ENCODE measurements at places on chromosomes 4 and X.

DNA sequence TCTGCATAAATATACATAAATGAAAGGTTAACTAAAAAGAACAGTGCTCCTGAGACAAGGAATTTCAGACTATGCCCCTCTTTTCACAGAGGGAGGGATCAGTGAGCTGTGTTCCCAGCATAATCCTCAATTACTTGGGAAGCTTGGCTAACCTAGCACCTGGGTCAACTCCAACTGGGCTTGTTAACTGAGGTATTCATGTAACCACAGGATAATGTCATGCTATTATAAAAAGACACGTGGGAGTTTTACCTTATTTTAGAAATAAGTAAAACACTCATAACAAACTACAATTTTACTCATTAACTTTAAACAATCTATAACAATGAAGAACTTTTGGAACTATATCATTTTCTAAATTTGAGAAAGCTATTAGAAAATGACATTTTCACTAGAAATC is 48.6 kb downstream of the RPGR start:
- DNase-seq = no peak

DNA sequence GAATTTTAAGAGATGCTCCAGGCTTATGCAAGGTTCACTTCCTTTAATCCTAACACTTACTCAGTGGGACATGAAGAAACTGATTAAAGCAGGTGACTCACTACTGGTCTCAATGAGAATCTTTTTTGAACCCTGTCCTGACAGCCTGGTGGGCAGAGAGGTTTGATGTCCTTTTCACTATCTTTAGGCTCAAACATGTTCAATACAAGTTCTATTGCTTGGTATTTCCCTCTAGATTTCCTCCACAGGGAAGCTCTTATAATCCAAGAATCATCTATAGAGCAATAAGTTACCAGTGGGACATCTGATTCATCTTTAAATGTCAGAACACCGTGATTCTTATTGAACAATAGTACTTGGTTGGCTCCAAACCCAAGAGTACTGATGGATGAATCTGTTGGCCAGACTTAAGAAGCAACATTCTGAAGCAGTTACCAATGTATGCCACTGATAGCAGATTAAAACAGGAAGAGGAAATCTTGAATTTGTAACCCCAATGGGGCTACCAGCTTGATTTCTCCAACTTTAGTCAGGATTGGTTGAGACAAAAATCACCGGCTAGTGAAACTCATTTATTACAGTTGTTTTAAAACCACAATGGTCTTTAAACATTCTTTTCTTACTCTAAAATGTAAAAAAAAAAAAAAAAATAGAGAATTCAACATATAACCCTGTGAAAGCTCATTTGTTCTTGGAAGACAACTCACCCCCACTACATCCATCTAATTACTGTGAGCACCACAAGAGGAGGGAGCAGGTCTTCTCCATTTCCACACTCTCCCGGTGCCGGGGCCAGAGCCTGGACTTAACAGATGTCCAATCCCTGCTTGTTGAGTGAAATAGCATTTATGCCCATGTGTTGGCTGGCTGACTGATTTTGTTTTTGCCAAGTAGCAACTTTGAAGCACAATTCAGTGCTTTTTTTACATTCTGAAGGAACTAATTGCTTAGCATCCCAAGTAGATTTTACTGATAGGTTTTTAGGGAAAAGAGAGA is 43.3 kb downstream of the FGFBP1 start:
- DNase-seq = no peak

DNA sequence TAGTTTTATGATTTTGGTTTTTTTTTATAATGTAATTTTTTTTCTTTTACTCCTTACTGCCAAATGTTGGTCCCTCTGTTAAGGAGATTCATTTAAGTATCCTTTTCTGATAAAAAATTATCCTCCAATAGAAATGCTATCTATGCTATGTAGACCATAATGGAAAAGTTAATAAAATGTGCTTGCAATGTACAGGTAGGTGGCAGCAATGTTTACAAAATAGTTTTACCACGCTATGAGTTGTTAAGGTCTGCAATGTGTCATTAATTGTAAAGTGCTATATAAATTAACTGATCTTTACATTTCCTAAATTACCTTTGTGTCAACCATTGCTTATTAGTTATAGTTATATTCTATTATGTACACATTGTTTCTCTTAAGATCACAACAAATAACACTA is 3.8 kb upstream of the CENPC start:
- peak; percentile 24 for DNase-seq

DNA sequence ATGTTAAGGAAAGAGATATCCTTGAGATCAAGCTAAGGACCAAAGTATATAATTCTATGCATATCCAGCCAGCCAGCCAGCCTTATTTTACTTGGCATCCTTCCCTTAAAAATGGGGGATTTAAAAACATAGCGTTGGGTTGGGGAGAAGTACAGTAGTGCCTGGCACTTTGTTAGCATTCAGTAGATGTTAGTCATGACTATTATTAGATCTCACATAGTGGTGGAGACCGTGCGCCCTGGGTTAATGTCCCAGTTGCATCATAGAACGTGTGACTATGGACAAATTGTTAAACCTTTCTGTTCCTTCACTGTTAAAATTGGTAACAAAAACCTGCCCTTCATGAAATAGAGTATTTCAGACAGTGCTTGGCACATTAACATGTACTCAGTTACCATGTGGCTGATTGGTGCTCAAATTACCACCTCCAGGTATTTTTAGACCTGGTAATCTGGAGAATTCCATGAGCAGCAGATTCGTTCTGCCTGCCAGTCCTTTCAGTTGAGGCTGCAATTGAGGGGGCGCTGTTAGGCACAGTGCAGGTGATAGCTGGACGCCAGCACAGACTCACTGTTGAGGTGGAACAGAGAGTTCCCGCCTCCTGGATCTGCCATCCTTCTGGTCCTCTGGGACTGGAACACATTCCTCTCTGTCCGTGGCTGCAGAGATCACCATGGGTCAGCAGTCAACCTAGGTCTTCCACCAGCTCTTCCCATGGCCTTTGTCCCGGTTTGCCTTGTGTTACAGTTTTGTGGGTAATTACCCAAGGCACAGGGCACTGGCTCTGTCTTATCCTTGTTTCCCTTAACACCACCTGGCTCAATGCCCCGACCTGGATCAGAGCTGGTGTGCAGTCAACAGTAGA is 31.7 kb downstream of the RBBP7 start:
- no peak for DNase-seq

- DNase-seq = no peak
These were observed 3.3 kb upstream of the CXCR3 start for GRCh38 chrX:71621603-71622002.

- DNase-seq = no peak
These were observed 82.6 kb upstream of the HS3ST1 start for GRCh38 chr4:11511321-11511720.

- no peak for DNase-seq
These were observed at the start of gene SPON2 for GRCh38 chr4:1172228-1172851. Gene SPON2 (minus strand): TSS chr4:1172583.

DNA sequence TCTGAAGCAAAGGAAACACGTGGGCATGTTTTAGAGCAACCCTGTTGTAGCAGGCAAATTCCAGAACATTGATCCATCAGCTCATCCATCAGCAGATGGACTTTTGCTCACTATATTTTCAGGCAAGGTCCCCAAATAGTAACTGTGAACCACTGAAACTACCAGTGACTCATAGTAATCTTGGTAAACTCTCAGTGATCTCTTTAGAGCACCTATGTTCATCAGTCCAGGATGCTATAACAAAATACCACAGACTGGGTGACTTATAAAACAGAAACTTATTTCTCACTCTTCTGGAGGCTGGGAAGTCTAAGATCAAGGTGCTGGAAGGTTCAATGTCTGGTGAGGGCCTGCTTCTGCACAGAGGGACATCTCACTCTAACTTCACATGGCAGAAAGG is 28.9 kb upstream of the BTC start:
- DNase-seq = no peak

Data from NCI-H146 (cell line).